ENCODE measurements at places on chromosomes 3 and 15. TPM values are rescaled to one million over a fixed set of nuclear protein-coding genes. Genes with fewer than 3 reads are reported as not detected.

Gene GHSR
- total RNA-seq: not detected

GRCh38 chr3:44339181-44340057, 853 bp downstream of the TCAIM start:
- no peak for DNase-seq

DNA sequence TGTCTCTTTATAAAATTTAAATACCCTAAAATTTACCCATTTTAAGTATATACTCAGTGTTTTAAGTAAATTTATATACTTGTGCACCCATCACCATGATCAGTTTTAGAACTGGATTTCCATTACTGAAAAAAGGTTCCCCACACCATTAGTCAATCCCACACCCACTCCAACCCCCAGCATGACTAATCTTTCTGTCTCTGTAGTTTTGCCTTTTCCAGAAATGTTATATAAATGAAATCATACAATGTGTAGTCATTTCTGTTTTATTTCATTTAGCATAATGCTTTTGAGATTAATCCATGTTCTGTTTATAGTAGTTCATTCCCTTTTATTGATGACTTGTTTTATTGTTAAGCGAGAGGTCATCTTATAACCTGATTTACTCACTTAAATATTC, 66.1 kb upstream of the LIMD1 start:
- no peak for DNase-seq

GRCh38 chr3:150237490-150237889, 170.6 kb upstream of the TSC22D2 start:
- peak; percentile 75 for DNase-seq

All from PC-9 (cell line).